ENCODE measurements at places on chromosomes 3 and 15.

DNA sequence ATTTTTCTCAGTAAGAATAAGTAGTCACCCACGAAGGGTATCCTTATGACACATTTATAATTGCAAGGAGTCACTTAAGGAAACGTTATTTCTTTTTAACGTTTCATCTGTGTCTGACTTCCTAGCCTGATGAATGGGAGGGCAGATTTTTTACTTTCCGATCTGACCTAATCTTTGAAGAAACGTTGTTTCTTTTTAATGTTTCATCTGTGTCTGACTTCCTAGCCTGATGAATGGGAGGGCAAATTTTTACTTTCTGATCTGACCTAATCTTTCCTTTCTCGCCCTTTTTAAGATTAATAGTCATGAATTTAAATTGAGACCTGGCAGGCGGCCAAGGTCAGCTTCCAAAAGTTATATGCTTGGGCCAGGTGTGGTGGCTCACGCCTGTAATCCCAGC lies 3.0 kb upstream of the KLHL6 start:
- DNase-seq = no peak

- DNase-seq = no peak
Measured at GRCh38 chr3:6418485-6418884, 442.4 kb upstream of the GRM7 start.

GRCh38 chr3:179149406-179149867 lies 1.3 kb downstream of the PIK3CA start:
- DNase-seq = peak; percentile 32

- DNase-seq = no peak
Measured at GRCh38 chr3:124281453-124282316, 289.8 kb upstream of the ROPN1 start.

DNA sequence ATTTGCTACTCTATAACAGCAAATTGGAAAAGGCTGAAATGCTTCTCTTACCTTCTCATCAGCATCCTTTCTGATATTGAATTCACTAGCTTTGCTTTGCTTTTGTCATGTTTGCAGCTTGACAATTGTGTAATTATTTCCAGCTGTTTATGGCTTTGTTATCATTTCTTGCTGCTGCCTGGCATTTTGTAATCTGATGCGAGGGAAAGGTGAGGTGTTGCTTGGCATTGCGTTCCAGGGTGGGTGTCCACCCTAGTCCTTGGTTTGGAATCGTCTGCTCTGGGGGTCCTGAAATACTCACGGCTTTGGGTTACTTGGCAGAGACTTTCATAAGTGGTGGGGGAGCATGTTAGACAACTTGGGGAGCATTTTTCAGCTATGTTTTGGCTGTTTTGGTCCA lies 2.9 kb downstream of the CACNA2D3 start:
- no peak for DNase-seq

- no peak for DNase-seq
Measured at GRCh38 chr3:171505822-171506333, 45.7 kb upstream of the TNIK start.

GRCh38 chr15:91308199-91308598 lies 208.1 kb downstream of the SV2B start:
- DNase-seq = no peak

DNA sequence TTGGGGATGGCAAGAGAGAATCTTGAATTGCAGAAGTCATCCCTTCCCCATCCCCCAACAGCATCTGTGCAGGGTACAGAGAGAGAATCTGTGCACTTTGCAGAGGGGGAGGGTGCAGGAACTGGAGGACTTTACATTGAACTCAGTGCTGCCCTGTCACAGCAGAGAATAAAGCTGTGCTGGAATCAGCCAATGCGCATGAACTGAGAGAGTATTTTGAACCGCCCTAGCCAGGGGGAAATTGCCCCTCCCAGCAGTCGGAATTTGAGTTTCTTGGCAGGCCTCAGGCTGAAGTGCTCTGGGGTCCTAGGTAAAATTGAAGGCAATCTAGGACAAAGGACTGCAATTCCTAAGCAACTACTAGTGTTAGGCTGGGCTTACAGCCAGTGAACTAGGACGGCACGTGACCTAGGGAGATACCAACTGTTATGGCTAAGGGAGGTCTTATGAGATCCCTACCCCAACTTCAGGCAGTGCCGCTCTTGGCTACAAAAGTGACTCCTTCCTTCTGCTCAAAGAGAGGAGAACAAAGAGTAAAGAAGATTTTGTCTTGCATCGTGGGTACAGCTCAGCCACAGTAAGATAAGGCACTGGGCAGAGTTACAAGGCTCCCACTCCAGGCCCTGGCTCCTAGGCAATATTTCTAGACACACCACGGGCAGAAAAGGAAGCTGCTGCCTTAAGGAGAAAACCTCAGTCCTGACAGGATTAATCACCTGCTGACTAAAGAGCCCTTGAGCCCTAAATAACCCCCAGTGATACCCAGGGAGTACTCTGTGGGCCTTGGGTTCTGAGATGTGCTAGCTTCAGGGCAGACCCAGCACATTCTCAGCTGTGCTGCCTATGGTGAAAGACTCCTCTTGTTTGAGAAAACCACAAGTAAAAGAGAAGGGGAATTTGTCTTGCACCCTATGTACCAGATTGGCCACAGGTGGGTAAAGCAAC lies 300.5 kb upstream of the ALCAM start:
- DNase-seq = no peak

- no peak for DNase-seq
Measured at GRCh38 chr3:12724794-12725193, 34.3 kb downstream of the TMEM40 start.

- no peak for DNase-seq
Measured at GRCh38 chr3:23666818-23667217, 138.9 kb upstream of the UBE2E1 start.

DNA sequence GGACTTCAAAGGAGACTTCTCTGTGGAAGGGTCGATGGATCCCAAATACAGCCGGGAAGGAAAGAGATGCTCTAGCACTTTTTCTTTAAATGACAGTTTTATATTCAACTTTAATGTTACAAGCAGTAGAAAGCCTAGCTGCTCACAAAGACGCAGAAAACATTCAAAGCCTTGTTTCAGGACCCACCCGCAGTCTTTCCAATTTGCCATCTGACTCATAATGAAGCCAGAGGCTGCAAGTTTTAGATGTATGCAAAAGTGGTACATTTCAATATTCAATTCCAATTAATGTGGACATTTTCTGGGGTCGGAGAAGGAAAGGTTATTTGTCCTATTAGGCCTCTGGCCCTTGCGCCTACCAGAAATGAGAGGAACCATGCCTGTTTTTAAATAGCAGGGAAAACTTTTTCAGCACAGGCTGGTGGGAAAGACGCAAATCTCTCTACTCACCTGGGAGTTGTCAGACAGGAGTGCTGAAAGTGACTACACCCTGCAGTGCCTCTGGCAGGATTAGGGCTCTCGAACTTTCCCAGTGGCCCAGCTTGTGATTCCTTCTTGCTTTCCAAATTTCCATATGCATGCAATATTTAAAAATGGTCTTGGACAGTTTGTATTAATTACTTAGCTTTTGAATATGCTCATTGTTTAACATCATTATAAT lies 117.4 kb upstream of the MBNL1 start:
- DNase-seq = no peak

DNA sequence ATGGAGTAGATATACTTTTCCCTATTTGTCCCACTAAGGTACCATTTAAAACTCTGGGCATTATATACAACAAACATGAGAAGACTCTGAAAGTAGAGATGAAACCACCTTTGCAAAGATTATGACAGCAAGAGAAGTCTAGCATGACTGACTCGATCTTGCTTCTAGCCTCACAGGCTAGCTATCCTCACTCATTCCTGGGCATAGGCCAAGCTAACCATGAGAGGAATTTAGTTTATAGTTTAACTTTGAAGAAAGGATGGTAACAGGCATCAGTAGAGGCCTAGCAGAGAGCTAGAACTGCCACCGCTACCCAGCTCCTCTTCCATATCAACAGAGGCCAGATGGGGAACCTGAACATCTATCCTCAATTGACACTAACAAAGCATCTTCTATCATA lies 63.5 kb upstream of the FSIP1 start:
- DNase-seq = no peak

DNA sequence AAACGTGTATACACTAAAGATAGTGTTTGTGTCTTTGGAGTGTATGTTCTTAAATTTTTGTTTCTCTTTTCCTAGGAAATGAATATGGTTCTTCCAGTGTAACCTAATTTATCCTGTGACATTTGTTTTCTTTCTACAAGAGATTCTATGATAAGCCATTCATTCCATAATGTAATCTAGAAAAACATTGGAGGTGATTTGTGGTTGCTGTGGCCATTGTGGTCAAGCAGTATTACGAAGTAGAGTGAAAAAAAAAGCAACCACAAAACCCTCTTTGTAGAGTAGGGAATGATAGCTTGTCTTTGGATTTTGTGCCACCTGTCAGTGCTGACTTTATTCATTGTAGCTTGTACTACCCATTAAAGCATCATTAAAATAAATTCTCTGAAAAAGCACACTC lies 1209.6 kb downstream of the ZPLD1 start:
- DNase-seq = no peak

DNA sequence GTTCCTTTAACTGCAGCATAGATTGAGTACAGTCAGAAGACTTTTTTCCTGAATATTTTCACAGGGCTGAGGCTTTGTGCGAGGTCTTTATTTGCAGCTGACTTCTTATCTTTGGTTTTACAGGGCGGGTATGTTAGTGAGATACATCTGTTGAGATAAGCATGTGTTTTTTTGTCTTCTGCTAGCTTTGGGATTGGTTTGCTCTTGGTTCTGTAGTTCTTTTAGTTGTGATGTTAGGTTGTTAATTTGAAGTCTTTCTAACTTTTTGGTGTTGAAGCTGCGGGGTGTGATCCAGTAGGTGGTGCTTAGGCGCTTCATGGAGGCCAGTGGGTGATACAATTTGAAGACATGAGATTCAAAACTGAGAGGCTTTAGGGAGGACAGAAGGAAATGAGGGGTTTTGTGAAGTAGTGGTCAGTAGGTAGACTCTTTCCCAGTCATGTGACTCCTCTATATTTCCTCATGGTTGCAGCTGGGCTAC lies 67.9 kb upstream of the TNFSF10 start:
- no peak for DNase-seq

GRCh38 chr15:87347806-87348515 lies 908.6 kb downstream of the NTRK3 start:
- DNase-seq = no peak

- DNase-seq = peak; percentile 92
Measured at GRCh38 chr15:38563723-38564519, 693 bp downstream of the RASGRP1 start.

- no peak for DNase-seq
Measured at GRCh38 chr3:12369598-12369997, 80.7 kb downstream of the PPARG start.

- DNase-seq = no peak
Measured at GRCh38 chr3:53156368-53156834, 4.6 kb upstream of the PRKCD start.

GRCh38 chr3:187567661-187568121 lies 102.5 kb downstream of the SST start:
- DNase-seq = no peak

DNA sequence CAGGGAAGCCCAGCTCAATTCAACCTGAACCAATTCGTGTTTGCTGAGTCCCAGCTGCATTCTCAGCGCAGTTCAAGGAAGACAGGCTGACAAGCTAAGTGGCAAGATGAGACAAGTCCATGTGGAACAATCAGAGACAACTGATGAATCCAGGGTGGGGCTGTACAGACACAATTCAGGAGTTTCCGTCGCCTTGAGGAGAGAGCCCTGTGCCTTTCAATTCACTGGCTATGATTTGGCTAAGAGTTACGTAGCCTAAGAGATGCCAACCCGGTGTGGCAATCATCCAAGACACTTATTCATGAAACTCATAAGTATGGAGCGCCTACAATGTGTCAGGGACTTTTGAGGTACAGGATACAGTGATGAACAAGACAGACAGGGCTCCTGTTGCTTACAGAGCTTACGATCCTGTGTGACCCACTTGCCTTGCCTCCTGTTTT lies 15.5 kb upstream of the ZBED2 start:
- DNase-seq = no peak

DNA sequence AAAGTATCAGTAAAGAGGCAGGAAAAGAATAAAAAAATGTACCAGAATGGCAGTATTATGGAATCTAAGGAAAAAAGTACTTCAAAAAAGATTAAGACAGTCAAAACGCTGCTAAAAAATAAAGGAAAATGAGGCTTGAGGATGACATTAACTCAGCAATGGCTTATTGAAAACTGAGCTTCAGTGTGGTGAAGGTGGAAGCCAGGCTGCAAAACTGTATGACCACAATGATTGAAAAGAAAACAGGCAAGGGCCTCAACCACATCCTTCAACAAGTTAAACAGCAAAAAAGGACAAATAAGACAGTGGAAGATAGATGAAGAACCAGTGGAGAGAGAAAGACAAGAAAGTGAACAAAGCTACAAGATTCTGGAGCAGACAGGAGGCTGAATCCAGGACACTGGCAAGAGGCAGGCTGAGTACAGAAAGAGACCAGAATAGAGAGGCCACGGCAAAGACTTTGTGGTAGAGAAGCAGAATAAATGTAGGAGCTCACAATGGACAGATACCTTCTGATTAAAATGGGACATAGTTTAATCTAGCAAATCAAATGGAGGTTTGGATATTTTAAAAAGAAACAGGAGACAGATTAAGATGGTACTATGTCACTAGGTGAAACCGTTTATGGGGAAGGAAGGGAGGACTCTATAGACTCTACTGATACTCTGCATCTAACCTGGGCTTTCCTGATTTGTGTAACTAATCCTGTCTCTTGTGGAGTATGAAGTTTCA lies 86.1 kb downstream of the TJP1 start:
- no peak for DNase-seq

GRCh38 chr3:152293347-152294006 lies 24.7 kb downstream of the MBNL1 start:
- no peak for DNase-seq

GRCh38 chr3:170330366-170330765 lies 27.1 kb upstream of the SKIL start:
- DNase-seq = no peak

- no peak for DNase-seq
Measured at GRCh38 chr15:72855791-72856190, 72.2 kb upstream of the ADPGK start.

DNA sequence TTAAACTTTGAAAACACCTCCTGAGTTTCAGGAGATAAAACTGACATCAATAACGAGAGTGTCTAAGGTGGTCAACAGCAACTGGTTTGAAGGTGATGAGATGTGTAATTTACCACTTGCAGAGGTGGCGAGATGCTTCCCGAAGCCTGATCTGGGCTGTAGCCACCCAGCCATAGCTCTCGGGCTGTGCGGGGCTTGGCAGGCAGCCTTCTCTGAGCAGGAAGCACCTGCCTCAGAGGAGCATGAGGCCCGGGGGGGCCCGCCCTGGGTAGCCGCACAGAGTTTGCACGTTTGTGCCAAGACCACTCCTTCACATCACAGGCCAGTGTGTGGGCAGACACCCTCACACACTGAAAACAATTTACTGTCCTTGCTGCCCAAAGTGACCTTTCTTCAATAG lies 220.3 kb downstream of the CACNA2D3 start:
- no peak for DNase-seq

DNA sequence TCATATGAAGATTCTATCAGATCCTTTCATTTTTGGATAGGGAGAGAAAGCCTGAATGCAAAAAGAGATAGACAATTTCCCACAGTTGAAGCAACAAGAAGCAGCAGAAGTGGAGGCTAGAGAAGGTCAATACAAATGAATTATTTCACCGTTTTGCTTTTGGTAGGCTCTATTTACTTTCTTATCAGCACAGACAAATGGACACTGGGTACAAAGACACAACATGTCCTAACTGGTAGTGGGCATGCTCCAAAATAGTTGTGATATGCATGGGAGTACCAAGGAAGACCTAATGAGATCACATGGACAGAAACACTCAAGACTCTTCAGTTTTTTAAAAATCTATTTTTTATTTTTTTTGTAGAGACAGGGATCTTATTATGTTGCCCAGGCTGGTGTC lies 99.4 kb downstream of the XRN1 start:
- DNase-seq = no peak

GRCh38 chr3:115388811-115389210 lies 234.5 kb upstream of the GAP43 start:
- no peak for DNase-seq

Measured in stimulated activated CD4-positive, alpha-beta T cell treated with anti-CD3 and anti-CD28 coated beads, Interleukin-2, amount 100 ng/mL, for 24 hours (primary cell).